ENCODE measurements at places on chromosomes 7 and 10. TPM values are rescaled to one million over a fixed set of nuclear protein-coding genes. Genes with fewer than 3 reads are reported as not detected.

DNA sequence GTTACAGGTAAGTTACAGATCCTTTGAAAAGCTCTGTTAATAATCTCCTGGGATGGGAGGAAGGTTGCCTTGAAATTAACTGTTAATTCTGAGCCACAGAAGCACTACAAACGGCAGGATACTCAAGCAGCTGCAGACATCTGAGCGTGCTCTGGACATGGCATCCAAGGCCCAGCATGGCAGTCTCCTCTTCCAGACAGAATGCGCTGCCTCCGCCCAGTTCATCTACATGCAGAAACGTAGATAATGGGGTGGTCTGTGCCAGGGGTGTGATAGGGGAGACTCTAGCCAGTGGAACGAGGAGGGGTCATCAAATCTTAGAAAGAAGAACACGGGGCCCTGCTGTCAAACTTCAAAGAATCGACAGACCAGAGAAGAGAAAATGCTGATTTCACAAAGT, 13.8 kb downstream of the VIPR2 start:
- H3K4me3 ChIP-seq: no peak overlapping the region
- H3K27ac ChIP-seq: no peak overlapping the region
- no peaks in the 10 kb centered on the region for H3K36me3 ChIP-seq
- peaks cover 3% of the 10 kb centered on the region for H3K4me1 ChIP-seq

DNA sequence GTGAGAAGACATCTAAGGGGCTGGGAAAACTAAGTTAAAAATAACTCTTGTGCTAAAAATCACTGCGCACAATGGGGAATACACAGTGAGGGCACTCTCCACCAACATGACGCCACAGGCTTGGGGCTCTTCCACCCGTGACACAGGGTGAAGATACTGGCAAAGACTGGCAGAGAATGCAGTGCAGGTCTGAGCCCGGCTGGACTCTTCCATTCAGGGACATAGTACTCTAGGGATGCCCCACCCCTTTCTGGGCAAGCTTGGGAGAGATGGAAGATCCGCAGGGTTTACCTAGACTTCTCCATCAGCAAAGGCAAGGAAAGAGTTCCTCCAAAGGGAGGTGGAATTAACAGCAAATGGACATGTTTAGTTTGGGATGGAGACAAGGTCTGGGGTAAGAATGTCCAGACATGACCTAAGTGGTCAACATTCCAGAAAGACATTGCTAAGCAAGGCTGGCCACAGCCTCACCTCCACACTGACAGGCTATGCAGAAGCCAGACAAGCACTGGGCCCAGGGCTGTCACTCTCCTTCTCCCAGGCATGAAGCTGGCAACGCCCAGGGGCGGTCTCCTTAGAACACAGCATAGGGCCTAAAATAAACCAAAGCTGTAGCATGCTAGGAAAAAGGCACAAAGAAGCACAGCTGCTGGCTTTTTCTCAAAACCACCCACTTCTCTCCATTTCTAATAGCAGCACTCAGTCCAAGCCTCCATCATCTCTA, 28.1 kb downstream of the XPNPEP1 start:
- DNase-seq: no peak
- H3K27me3 ChIP-seq: no peaks in the 10 kb centered on the region
- no peak overlapping the region for H3K27ac ChIP-seq
- H3K4me3 ChIP-seq: no peak overlapping the region

- H3K36me3 ChIP-seq: no peaks in the 10 kb centered on the region
- no peak overlapping the region for H3K27ac ChIP-seq
- no peak for DNase-seq
- no peaks in the 10 kb centered on the region for H3K4me1 ChIP-seq
- no peak overlapping the region for H3K4me3 ChIP-seq
- no peaks in the 10 kb centered on the region for H3K27me3 ChIP-seq
Observed at GRCh38 chr7:157046681-157047080, 36.2 kb upstream of the MNX1 start.

GRCh38 chr10:132910901-132911785, 31.2 kb downstream of the CFAP46 start:
- no peak for DNase-seq
- peaks cover 2% of the 10 kb centered on the region for H3K4me1 ChIP-seq
- H3K27me3 ChIP-seq: no peaks in the 10 kb centered on the region
- H3K4me3 ChIP-seq: no peak overlapping the region
- no peak overlapping the region for H3K27ac ChIP-seq
- no peaks in the 10 kb centered on the region for H3K36me3 ChIP-seq

GRCh38 chr7:33155811-33156210, 26.4 kb downstream of the BBS9 start:
- H3K27ac ChIP-seq: no peak overlapping the region
- DNase-seq: no peak
- H3K4me3 ChIP-seq: no peak overlapping the region
- H3K36me3 ChIP-seq: no peaks in the 10 kb centered on the region
- no peaks in the 10 kb centered on the region for H3K27me3 ChIP-seq

DNA sequence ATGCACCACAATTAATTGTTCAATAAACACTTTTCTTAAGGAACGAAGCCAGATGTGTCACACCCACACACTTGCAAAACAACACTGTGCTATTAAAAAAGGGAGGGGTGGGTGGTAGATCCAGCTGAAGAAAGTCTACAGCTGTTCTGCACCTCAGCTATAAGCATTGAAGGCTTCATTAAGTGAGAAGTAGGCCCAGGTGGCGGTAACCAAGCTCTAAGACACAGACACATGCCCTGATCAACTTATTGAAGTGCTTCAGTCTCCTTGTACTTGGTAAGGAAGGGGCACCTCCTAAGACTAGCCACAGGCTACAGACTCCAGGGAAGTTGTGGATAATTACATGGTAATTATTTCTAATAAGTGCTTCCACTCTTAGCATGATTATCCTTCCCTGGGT, 4.5 kb upstream of the CPVL start:
- no peak overlapping the region for H3K27ac ChIP-seq
- H3K36me3 ChIP-seq: no peaks in the 10 kb centered on the region
- H3K27me3 ChIP-seq: peaks cover 2% of the 10 kb centered on the region
- H3K4me1 ChIP-seq: peaks cover 3% of the 10 kb centered on the region
- no peak overlapping the region for H3K4me3 ChIP-seq
- no peak for DNase-seq

DNA sequence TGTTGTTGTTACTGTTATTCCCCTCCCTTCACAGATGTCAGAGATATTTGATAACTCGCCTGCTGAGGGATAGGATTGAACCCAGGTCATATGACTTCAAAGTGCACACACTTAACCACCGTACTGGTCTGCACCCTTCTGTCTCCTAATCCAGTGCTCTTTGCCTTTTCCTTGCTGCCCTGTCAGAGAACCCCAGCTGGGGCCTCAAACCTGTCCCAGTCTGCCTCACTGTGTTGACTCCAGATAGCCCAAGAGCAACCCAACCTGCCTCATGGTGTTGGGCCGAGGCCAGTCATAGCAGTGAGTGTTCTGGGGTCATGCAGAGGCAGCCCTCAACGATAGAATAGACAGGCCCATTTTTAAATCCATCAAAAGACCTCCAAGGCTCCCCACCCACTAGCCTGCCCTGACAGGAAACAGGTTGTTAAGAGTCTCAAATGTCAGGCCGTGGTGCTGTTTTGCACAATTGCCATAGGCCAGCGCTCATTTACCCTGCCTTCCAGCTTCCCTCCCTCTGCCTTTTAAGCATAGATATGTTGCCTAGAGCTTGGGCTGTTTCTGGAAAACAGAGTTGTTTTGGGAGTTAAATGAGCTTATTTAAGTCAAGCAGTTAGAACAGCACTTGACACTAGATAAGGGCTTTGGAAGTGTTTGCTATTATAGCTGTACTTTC, 37.0 kb upstream of the PDCD4 start:
- H3K27ac ChIP-seq: no peak overlapping the region
- H3K36me3 ChIP-seq: no peaks in the 10 kb centered on the region
- H3K27me3 ChIP-seq: no peaks in the 10 kb centered on the region
- no peak for DNase-seq

GRCh38 chr10:1255600-1256431, 199.6 kb downstream of the WDR37 start:
- H3K27ac ChIP-seq: no peak overlapping the region
- no peaks in the 10 kb centered on the region for H3K27me3 ChIP-seq
- no peak overlapping the region for H3K4me3 ChIP-seq
- no peaks in the 10 kb centered on the region for H3K36me3 ChIP-seq
- no peaks in the 10 kb centered on the region for H3K4me1 ChIP-seq

- no peak overlapping the region for H3K27ac ChIP-seq
- DNase-seq: no peak
- H3K36me3 ChIP-seq: peaks cover 4% of the 10 kb centered on the region
Observed at GRCh38 chr10:127435246-127435645, 113.9 kb upstream of the NPS start.

DNA sequence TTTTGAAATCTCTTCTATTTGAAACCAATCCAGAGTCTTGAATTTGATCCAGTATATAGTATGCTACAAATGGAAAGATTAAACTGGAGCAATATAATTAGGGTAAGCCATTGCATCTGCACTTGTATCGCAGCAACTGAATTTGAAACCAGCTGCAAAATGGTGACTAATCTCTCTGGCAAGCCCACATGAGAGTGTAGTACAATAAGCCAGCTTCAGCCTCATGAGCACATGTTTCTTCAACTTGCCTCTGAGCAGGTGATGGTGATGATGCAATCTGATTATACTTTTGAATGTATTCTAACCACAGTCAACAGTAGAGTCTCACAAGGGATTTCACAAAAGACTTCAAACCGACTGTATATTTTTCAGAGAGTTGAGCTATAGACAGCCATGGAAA, 829 bp upstream of the RPA3 start:
- H3K4me3 ChIP-seq: no peak overlapping the region
- no peaks in the 10 kb centered on the region for H3K27me3 ChIP-seq
- no peak overlapping the region for H3K27ac ChIP-seq
- H3K36me3 ChIP-seq: no peaks in the 10 kb centered on the region
- H3K4me1 ChIP-seq: no peaks in the 10 kb centered on the region

DNA sequence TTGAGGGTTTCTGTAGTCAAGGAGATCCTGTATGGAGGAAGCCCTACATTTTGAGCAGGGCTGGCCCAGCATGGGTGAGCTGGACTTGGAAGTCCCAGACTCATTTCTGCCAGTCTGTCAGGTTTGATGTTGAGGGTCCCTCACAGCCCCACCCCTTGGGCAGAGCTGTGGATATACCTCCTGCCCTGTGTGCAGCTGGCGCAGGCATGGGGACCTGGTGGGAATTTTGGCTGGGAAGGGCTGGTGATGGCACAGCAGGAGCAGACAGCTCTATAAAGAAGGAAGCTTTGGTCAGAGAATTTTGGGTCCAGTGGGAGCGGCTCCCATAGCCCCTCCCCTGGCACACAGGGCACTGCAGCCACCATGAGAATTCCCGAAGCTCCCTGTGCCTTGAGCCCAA, 482.6 kb downstream of the RPS24 start:
- H3K27ac ChIP-seq: no peak overlapping the region
- DNase-seq: peak; percentile 33
- no peaks in the 10 kb centered on the region for H3K36me3 ChIP-seq
- no peak overlapping the region for H3K4me3 ChIP-seq
- no peaks in the 10 kb centered on the region for H3K4me1 ChIP-seq
- no peaks in the 10 kb centered on the region for H3K27me3 ChIP-seq

- H3K27me3 ChIP-seq: peaks cover 1% of the 10 kb centered on the region
- peak; percentile 10 for DNase-seq
- H3K4me1 ChIP-seq: peaks cover 15% of the 10 kb centered on the region
- no peak overlapping the region for H3K4me3 ChIP-seq
- peak overlapping the region; percentile 88 for H3K27ac ChIP-seq
Observed at GRCh38 chr10:2202401-2202800, 465.1 kb upstream of the ADARB2 start.

DNA sequence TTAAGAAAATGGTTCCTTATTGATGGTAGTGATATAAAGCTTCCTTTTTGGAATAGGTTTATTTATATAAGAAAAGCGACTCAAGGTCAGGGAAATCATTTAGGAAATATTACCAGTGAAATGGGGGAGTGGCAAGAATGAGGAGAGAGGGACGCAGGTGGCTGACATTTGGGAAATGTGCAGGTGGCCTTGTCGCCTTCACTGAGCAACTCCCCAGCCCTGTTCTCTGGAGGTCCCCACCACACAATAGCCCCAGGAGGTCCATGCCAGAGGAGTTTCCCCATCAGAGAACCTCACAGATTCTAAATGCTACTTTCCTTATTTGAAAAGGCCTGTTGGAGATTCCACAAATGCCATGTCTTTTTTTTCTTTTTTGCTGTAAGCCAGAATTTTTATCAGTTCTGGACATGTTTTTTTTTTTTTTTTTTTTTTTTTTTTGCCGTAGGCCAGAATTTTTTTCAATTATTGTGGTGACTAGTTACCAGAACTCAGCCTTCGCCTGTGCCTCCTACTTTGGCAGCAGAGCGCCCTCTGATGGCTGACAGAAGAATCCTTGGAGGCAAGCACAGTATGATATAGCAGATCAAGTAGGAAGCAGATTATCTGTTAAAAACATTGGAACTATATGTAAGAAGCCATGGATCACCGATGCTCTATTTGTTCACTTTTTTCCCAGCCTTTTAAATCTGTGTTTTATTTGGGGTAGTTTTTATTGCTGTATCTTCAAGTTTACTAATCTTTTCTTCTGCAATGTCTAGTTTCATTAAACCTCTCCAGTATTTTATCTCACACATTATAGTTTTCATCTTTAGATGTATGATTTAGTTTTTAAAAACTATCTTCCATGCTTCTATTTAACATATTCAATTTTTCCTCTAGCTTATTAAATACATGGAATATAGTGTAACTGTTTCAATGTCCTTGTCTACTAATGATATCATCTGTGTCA, 18.6 kb downstream of the OPALIN start:
- H3K4me3 ChIP-seq: no peak overlapping the region
- no peaks in the 10 kb centered on the region for H3K27me3 ChIP-seq
- H3K4me1 ChIP-seq: peaks cover 9% of the 10 kb centered on the region
- H3K36me3 ChIP-seq: no peaks in the 10 kb centered on the region
- no peak overlapping the region for H3K27ac ChIP-seq

DNA sequence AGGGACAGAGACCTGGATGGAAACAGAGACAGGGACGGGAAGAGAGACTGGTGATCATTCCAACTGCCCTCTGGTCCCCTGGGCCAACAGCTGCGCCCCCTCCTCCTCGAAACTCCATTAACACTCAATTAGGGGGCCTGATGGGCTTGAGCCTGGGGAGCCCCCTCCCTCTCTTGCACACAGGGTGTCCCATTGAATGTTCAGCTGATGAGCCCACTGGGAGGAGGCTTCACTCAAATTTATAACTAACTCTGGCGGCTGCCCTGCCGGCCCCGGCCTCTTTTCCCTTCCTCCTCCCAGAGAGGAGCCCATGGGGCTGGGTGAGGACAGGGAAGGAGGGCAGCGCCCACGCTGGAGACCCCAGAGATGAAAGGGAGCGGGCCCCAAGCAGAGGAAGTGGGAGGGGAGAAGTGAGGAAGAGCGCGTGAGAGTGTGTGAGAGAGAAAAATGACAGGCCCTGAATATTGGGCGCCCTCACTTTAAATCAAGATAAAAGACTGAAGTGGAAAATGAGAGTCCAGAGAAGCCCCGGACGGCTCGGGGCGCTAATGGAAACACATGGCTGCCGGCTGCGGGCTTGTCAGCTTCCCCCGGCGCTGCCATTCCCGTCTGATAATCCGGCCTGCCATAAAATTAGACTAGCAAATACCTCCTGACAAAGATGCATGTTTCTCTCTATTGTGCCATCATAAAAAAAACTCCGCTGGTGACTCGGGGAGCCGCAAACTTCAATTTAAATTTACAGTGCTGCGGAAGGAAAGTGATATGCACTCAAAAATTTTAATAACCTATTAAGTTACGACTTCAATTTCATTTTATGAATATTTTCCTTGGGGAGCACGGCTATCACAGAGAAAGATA, 58.0 kb upstream of the PAX2 start:
- H3K27ac ChIP-seq: no peak overlapping the region
- no peaks in the 10 kb centered on the region for H3K36me3 ChIP-seq
- no peak overlapping the region for H3K4me3 ChIP-seq
- peaks cover 46% of the 10 kb centered on the region for H3K27me3 ChIP-seq

Gene TFR2
- 5.7 TPM for total RNA-seq

Gene MRLN
- not detected for total RNA-seq

Gene C10orf143
- total RNA-seq: 2.0 TPM

Gene DUSP5
- 30.3 TPM for total RNA-seq

Gene OR6V1
- not detected for total RNA-seq
